ENCODE measurements at places on chromosomes 4 and X.

GRCh38 chr4:102809190-102809589 lies 18.2 kb downstream of the UBE2D3 start:
- DNase-seq: no peak

GRCh38 chr4:80454556-80454955 lies 119.0 kb downstream of the CFAP299 start:
- no peak for DNase-seq

- DNase-seq: peak; percentile 30
Observed at GRCh38 chrX:13430136-13430827, 110.4 kb upstream of the ATXN3L start.

- peak; percentile 54 for DNase-seq
Observed at GRCh38 chrX:70979136-70979762, 48.4 kb upstream of the SLC7A3 start.

- no peak for DNase-seq
Observed at GRCh38 chrX:105451401-105451800, 230.9 kb upstream of the TEX13A start.

- peak; percentile 69 for DNase-seq
Observed at GRCh38 chr4:23882976-23883531, 6.8 kb downstream of the PPARGC1A start.

- DNase-seq: no peak
Observed at GRCh38 chr4:145420595-145421214, 60.9 kb upstream of the SMAD1 start.

- peak; percentile 18 for DNase-seq
Observed at GRCh38 chr4:189117426-189117825, 823.2 kb upstream of the FRG1 start.

- no peak for DNase-seq
Observed at GRCh38 chr4:143017210-143017609, 167.5 kb upstream of the USP38 start.

DNA sequence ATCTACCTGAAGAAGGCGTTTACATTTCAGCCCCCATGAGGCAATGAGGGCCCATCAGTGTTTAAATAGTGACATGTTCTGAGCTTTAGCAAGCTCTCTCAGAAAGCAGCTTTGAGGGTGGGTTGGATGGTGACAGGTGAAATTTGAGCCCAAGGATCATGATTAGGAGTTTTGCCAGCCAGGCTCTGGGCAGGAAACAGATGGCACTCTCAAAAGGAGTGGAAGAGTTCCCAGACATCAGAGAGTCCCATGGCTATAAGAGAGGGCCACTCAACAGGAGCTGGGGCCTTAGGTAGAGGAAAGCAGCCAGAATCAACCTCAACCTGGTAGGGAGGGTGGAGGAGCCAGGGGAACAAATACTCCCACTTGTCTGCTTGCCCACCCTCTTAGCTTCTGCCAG lies 499.8 kb downstream of the MID1IP1 start:
- no peak for DNase-seq

GRCh38 chr4:172794307-172794703 lies 374.3 kb upstream of the GALNT7 start:
- no peak for DNase-seq

DNA sequence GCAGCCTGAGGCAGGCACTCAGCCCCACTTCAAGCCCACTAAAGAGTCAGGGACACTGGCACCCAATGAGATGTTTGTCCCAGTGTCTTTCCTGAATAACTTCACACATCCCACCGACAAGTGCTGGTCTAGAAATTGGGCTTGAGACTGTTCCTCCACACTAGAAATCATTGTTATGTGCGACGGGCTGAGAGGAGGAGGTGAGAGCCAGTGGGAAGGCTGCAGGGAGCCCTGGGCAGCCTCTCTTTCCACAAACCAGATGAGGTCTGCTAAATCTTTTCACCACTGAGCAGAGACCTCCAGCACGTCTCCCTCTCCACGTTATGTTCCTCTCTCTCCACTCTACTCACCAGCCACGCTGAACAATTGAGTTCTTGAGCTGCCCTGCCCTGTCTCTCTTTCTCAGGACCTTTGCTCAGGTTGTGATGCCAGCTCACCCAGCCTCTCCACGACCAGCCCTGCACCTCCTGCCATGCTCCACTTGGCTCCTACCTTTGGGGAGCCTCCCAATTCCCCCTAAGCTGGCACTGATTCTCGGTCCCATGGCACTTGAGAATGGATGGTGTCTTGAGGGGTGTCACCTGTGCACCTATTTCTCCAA lies 8.4 kb downstream of the SCD5 start:
- DNase-seq: no peak

- no peak for DNase-seq
Observed at GRCh38 chrX:6374556-6374955, 145.9 kb upstream of the NLGN4X start.

Measured in M059J (cell line).